Effector CD4-positive, alpha-beta T cell (primary cell): ENCODE measurements at places on chromosomes 12 and 14.

DNA sequence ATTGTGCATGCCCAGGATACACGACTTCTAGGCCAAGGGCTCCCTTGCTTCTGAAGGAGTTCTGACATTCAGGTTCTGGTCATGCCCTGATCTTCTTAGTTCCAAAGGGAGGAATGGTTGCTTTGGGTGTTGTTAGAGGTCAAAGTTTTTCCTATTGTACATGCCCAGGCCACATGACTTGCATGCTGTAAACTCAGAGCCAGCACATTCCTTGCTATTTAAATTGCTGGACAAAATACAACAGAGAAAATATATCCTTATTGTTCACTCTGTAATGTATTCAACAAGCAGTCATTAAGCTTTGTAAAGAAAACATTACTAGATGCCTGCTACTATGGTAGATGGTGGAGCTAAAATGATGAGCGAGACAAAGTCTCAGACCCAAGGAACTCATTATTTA is 71.2 kb upstream of the COCH start:
- no peak for DNase-seq

- DNase-seq, result no peak
These were observed 252.4 kb upstream of the CPNE8 start for GRCh38 chr12:39157696-39158342.

- DNase-seq, result no peak
These were observed 2.6 kb downstream of the BMP4 start for GRCh38 chr14:53953828-53954550.

GRCh38 chr12:106851306-106851705 is 76.8 kb downstream of the RIC8B start:
- DNase-seq, result no peak

DNA sequence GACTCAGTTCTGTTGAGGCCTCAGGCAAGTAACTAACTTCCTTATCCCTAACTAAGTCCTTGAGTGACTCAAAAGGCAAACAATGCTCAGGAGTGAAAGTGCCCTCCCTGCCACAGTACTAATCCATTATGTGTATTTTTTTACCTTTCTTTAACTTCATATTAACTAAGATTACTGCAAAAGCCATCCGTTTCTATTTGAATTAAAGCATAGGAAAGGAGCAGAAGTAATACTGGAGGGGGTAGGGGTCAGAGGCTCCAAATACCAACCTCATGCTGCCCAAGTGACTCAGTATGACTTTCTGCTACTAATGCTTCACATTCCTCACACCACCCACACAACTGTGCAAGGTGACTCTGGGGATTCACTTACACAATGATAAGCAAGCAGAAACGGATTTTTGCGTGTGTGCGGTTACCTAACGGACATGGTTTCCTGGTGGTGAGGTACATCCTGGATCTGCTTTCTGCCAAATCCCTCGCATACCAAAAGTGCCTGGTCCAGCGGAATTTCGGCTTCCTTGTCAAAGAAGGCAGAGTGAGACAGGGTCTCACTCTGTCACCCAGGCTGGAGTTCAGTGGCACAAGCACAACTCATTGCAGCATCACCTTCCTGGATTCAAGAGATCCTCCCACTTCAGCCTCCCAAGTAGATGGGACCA is 25.1 kb downstream of the MOK start:
- DNase-seq, result no peak

- DNase-seq, result no peak
These were observed 122.9 kb upstream of the AEBP2 start for GRCh38 chr12:19316425-19316824.

DNA sequence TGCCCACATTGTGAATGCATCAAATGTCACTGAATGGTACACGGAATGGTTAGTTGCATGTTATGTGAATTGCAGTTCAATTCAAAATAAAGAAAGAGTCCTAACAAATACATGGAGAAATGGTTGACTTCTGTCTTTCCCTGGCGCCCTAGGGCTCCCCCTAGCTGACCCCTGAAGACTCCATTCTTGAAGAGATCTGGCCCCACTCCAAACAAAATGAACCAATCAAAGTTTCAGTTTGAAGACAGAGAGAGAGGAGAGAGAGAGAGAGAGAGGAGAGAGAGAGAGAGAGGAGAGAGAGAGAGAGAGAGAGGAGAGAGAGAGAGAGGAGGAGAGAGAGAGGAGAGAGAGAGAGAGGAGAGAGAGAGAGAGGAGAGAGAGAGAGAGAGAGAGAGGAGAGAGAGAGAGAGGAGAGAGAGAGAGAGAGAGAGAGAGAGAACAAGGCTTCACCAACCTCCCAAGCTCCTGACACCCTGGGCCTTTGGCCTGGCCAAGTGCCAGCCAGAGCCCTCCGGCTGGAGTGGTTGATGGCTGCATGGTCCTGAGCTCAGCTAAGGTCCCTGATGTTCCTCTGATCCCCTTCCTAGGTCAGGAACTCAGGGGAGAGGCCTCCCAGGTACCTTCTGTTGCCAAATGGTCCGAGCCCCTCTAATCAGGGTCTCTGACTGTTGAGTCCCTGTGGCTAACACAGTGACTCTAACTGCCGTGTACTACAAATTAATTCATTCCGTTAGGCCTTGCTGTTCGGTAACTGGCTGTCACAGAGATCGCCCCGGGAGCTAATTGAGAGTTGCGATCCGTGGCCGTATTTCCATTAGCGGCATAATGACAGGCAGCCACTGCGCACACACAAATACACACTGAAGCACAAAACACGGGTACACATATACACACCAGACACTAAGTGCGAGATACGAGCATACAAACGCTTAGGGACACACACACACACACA is 188.8 kb downstream of the ESRRB start:
- no peak for DNase-seq

DNA sequence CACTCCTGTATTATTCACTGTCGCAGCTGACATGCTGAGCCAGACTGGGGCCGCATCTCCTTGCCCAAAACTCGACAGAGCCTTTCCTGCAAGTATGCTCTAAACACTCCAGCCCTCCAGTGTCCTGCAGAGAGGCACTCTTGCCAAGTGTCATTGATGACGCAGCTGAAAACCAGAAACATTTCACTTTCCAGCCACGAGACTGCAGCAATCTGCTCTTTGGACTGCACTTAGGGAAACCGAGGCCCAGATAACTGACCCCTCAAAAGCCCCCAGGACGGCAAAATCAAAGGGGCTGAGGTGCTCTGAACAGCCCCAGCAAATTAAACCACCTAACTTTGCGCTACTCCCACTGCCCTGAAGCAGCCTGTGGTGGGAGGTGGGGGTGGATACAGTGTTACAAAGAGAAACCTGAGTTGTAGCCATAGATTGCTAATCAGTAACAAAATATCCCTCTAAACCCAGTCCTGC is 2.6 kb downstream of the CCDC85C start:
- DNase-seq, result no peak

GRCh38 chr14:37991027-37991426 is 216.7 kb upstream of the SSTR1 start:
- no peak for DNase-seq
